ENCODE measurements at places on chromosomes 2 and 18. TPM values are rescaled to one million over a fixed set of nuclear protein-coding genes. Genes with fewer than 3 reads are reported as not detected.

Gene DNAH6
- total RNA-seq, result 1.1 TPM

DNA sequence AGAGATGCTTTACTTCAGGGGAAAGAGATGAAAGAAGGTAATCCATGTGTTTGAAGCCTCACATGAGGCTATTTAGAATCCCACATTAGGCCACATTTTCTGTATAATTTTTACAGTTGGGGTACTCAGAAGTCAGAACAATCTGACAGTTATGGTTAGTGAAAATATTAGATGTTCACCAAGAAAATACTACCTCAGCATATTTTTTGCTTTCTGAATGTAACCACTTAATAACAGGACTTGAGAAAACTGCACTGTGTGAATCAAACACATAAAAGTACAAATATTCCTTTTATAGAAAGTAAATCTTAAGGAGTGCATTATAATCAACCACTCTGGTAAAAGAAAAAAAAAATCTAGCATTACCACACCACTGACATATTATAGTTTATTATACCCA lies 169.3 kb downstream of the SATB2 start:
- no peaks in the 10 kb centered on the region for H3K4me1 ChIP-seq
- no peak overlapping the region for H3K4me3 ChIP-seq
- no peak for DNase-seq
- no peak overlapping the region for H3K27ac ChIP-seq

GRCh38 chr2:98348066-98348561 lies 1.9 kb downstream of the CNGA3 start:
- H3K27me3 ChIP-seq, result peaks cover 61% of the 10 kb centered on the region
- peaks cover 4% of the 10 kb centered on the region for H3K4me1 ChIP-seq
- no peak for DNase-seq

GRCh38 chr2:1495676-1496358 lies 82.6 kb downstream of the TPO start:
- no peak overlapping the region for H3K4me3 ChIP-seq
- H3K27ac ChIP-seq, result no peak overlapping the region
- DNase-seq, result no peak
- H3K27me3 ChIP-seq, result peaks cover 9% of the 10 kb centered on the region
- H3K4me1 ChIP-seq, result no peaks in the 10 kb centered on the region
